Heart left ventricle (tissue), 16 donors: ENCODE measurements at places on chromosomes 5 and 9. TPM values are rescaled to one million over a fixed set of nuclear protein-coding genes. Genes with fewer than 3 reads are reported as not detected.

The FOXD4 gene
- 0.08 TPM for polyA plus RNA-seq

The PHF24 gene
- 0.11 TPM for polyA plus RNA-seq

The MCCC2 gene
- 74.3 TPM for polyA plus RNA-seq

The CD74 gene
- polyA plus RNA-seq = 208 TPM

The ANKRD31 gene
- 0.04 TPM for polyA plus RNA-seq
